Mammary epithelial cell (primary cell): ENCODE measurements at places on chromosomes 2 and 18. TPM values are rescaled to one million over a fixed set of nuclear protein-coding genes. Genes with fewer than 3 reads are reported as not detected.

UBE2E3 gene
- polyA plus RNA-seq: 97.5 TPM

SP100 gene
- polyA plus RNA-seq: 29.9 TPM

SCTR gene
- polyA plus RNA-seq: not detected

BCL11A gene
- 2.7 TPM for polyA plus RNA-seq

DNA sequence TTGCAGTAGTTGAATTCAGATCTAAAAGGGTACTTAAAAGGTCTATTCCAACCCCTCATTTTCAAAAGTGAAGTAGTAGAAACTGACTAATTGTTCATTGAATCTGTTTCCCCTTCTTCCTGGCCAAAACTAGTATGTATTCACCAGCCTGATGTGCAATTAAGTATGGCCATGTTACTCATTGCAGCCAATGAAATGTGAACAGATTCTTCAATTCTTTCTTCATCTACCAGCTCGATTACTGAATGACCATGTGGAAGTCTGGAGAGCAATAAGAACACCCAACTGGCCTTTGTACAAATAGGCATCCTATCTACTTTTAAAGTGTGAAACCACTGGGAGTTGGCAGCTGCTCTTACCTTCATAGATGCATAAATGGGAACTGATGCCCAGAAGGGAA lies 449.0 kb upstream of the ID2 start:
- DNase-seq: no peak

FSHR gene
- polyA plus RNA-seq: not detected

- no peak for DNase-seq
Observed at GRCh38 chr18:77093067-77093430, 39.5 kb downstream of the MBP start.

- DNase-seq: no peak
Observed at GRCh38 chr18:61797696-61798590, 94.9 kb downstream of the RNF152 start.

SERPINB2 gene
- polyA plus RNA-seq: 30.6 TPM

GRCh38 chr2:68176657-68177056 lies 19.0 kb downstream of the PNO1 start:
- DNase-seq: no peak

GPR75 gene
- polyA plus RNA-seq: 2.8 TPM

- DNase-seq: no peak
Observed at GRCh38 chr2:157441072-157441454, 2.8 kb downstream of the CYTIP start.

- DNase-seq: no peak
Observed at GRCh38 chr2:33126552-33126951, 179.8 kb downstream of the LTBP1 start.

CD207 gene
- not detected for polyA plus RNA-seq

DNA sequence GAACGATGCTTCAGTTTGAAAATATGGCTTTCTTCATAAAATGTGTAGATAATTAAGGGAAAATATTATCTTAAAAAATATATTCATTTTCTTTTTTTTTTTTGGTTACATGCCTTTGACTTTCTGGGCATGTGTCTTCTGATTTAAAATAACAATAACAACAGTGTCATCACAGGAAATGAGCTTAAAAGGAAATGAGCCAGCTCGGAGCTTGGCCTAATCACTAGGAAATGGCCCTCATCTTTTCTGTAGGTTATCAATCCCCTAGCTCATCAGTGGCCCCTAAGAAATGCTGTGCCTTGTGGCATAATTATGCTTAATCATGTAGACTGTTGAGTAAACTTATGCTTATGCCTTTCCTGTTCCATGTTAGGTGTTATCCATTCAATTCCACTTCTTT lies 141.8 kb upstream of the FHL2 start:
- DNase-seq: no peak

EVX2 gene
- polyA plus RNA-seq: not detected

DNA sequence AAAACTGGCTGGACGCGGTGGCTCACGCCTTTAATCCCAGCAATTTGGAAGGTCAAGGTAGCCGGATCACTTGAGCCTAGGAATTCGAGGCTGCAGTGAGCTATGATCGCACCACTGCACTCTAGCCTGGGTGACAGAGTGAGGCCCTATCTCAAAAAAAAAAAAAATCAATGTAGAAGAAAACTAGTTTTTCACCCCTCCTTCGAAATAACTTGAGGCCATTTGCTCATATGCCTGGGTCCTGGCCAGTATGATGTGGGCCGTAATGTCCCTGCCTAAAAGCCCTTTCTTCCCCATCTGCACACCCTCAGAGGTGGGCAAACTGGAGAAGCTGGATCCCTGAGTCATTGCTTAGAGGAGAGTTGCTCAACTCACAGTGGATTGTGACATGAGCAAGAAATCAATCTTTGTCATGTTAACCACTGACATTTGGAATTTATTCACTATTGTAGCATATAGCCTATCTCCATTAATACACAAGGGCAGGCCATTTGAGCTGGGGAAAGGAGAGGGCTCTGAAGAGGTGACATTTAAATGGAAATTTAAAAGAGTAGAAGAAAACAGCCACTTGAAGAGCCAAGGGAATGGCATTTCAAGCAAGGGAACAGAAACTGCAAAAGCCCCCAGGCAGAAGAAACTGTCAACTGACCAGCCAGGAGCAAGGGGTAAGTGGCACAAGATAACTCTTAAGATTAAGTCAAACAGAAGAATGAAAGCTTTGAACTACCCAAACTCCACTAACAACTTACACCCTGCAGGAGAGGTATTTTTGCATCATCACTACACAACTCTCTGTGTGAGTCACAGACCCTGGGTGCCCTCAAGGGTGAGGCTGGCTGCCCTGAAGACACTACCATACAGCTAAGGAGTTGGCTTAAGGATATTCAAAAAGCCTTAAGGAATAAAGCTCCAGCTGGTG lies 7.6 kb upstream of the METTL21A start:
- DNase-seq: peak; percentile 86

GRCh38 chr2:47354013-47354847 lies 48.7 kb upstream of the MSH2 start:
- no peak for DNase-seq

SRD5A2 gene
- not detected for polyA plus RNA-seq

GRCh38 chr2:240624950-240625621 lies at the start of gene GPR35:
TSS of gene GPR35 (plus strand) at chr2:240625480. CDS start at chr2:240629953, 4,473 bp downstream.
- DNase-seq: peak; percentile 60

DNA sequence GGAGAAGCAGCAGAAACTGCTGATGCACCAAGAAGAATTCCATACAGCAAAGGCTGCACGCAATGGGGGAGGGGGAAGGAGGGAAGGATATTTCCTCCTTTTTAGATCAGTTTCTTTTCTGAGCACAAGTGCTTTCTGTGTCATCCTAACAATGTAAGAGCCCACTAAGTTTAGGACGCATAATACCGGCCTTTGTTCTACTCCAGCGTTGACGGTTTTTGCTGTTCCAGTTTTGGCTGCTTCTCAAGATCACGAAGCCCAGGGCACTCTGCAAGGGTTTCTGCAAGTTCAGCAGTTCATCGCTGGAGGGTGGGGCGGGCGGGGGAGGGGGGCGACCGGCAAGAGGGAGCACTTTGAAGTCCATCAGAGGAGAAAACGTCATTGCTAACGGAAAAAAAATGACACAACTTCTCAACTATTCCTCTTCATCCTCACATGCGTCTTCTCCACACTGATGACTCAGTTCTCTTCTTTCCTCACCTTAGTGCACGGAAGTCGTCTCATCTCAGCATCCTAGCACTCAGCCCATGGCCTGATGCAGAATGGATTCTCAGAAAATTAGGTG lies 8.7 kb downstream of the FAM178B start:
- peak; percentile 82 for DNase-seq

RGPD4 gene
- polyA plus RNA-seq: not detected

- DNase-seq: no peak
Observed at GRCh38 chr18:76367168-76368125, 127.6 kb downstream of the ZNF516 start.

GRCh38 chr18:58272209-58272608 lies 228.2 kb downstream of the NEDD4L start:
- no peak for DNase-seq

DNA sequence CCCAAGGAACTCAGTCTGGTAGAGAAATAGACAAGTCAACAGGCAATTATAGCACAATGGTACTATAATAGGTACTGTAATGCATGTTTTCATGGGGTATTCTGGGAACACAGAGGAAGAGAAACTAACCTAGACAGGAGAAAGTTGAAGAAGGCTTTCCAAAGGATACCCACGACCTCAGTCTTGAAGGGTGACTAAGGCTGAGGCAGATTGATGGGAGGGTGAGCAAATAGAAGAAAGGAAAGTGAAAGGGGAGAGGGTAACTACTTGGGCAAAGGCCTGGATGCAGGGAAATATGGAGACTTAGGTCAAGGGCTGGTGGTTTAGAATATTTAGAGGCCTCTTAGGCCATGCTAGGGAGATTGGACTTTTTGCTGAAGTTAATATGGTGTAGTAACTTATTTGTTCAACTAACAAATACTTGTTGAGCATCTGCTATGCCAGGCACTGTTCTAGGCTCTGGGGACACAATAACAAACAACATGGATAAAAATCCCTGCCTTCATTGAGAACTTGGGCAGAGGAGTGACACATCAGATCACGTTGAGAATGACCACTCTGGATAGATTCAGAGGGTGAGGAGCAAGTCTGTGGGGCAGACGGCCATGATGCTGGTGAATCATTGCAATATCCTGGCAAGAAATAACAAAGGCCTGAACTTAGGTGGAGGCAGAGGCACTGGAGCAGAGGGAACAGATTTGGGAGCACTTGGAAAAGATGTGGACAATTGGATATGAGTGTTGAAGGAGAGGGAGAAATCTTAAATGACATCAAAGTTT lies 56.4 kb downstream of the PLB1 start:
- peak; percentile 53 for DNase-seq

HOXD12 gene
- polyA plus RNA-seq: not detected

UGT1A10 gene
- polyA plus RNA-seq: not detected

DNA sequence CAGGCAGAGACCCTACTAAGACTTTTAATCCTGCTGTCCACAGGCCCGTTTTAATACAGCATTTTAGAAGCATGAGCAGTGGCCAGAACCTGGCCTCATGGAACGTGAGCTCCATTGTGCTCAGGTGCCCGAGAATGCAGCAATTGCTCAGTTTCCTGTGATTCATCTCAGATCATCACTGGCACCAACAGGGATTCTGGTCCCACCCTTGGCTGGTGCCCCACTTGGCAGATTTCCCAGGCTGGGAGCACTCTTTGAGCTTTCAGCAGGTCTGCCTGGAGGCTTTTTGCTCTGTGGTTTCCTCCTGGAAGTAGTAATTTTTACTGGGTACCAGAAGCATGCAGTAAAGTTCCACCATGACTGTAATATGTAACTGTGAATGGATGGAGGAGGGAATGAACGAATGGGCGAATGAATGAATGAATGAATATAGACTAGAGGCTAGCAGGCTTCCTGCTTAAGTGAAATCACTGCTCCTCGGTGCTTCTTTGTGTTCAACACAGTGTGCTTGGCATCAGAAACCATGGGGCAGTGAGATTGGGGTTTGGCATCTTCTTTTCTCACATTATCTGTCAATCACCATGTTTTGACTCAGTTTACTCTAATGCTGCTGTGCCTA lies 312.9 kb downstream of the PRKCE start:
- peak; percentile 99 for DNase-seq

- no peak for DNase-seq
Observed at GRCh38 chr2:191565120-191565519, 112.8 kb upstream of the NABP1 start.

GRCh38 chr2:85886141-85886540 lies 2.6 kb downstream of the ST3GAL5 start:
- no peak for DNase-seq

DNA sequence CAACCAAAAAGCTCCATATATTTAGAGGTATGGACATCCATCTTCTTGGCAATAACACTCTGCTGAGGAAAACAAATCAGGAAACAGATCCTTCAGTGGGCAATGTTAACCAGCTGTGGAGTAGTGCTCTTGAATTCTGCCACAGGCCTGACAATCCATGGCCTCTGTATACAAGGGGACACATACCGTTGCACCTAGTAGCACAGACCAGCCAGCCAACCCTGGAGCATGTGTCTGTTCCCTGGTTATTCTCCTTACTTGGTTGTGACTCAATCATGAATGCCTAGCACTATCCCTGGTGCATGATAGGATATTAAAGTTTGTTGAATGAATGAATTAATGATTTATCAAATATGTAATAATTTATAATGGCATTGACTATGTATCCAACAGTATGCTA lies 261.4 kb upstream of the MGAT5 start:
- no peak for DNase-seq

GRCh38 chr18:987325-988186 lies 82.9 kb downstream of the ADCYAP1 start:
- no peak for DNase-seq

SCN9A gene
- 0.49 TPM for polyA plus RNA-seq

DNA sequence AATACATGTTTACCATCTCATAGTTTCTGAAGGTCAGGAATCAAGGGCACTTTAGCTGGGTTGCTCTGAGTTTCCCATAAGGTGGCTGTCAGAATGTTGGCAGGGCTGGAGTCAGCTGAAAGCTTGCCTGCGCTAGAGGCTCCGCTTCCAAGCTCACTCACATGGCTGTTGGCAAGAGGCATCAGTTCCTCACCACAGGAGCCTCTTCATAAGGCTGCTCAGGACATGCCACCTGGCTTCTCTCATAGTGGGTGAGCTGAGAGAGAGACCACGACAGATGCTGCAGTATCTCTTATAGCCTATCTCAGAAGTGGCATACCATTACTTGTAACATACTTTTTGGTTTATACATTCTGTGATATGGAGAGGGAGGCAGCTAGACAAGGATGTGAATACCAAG lies 7.2 kb downstream of the HADHB start:
- DNase-seq: no peak

CHCHD5 gene
- polyA plus RNA-seq: 32.6 TPM

GRCh38 chr2:54710216-54710615 lies 13.2 kb upstream of the EML6 start:
- no peak for DNase-seq

DNA sequence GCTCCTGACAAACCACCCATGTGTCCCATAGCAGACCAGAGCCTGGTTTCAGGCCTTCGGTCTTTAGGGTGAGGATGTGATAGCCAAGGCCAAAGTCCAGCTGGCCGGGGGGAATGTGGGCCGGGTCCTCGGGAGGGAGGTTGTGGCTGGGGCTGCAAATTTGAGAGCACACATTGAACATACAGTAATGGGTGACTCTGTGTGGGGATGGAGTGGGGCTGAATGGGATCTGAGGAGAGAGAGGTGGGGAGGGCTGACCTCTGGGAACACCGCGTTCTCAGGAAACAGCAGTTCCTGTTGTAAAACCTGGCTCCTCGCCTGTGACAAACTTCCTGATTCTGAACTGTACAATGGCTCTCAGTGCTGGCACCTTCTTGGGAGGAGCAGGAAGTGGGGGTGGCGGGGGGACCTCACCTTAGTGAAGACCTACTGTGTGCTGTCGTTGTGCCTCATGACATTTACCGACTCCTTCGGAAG lies 48.8 kb downstream of the MCFD2 start:
- no peak for DNase-seq

- no peak for DNase-seq
Observed at GRCh38 chr2:195574312-195574711, 82.7 kb upstream of the SLC39A10 start.
